Left forelimb (tissue), 1 donor: ENCODE measurements at places on chromosomes 4 and X.

- DNase-seq = no peak
Measured at GRCh38 chr4:72661830-72662229, 92.8 kb upstream of the ADAMTS3 start.

DNA sequence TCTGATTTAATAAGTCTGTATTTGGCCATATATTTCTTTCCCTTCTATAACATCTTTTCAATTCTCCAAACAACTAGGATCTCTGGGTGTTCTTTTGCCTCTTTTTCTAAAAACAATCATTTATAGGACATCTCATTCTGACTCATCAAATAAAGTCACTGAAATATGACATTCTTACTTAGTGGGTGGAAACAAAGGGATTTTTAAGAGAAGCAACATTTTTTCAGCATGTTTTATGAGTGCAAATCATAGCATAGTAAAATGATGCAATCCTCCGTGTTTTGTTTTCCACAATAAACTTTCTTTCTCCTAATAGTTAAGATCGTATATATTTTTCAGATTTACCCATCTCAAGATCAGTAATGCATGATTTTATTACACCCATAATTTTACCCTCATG, 179.8 kb downstream of the SPCS3 start:
- DNase-seq = no peak

DNA sequence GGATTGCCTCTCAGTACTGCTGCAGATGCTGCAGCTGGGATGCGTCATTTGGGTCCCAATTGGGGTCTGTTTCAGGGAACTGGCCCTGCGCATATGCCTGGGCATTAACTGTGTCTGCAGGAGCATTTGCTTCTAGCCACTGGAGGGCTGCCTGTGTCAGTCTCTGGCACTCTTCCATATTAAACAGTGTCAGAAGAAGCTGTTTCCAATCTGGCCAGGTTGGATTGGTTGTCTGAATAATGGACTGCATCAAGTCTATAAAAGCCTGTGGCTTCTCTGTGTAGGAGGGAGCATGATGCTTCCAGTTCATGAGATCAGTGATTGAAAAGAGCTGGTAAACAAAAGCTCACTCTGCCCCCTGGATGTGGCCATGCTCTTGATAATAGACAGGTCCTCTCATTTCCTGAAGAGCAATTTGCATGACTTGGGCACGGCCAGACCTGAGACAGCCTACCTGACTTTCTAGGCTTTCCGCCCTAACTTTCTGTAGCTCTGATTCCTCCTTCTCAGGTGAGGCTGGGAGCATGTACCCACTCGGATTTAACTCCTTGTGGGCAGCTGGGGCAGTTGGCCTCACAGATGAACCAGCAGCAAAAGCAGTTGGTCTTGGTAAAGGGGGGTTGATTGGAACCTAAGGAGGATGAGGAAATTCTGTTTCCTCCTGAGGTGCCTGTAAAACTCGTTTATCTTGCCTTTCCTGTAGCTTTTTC, 29.2 kb downstream of the SULT1E1 start:
- no peak for DNase-seq

- no peak for DNase-seq
Measured at GRCh38 chr4:77120886-77121508, 36.0 kb upstream of the CCNG2 start.

GRCh38 chr4:122003335-122003734, 51.5 kb upstream of the TRPC3 start:
- DNase-seq = no peak

DNA sequence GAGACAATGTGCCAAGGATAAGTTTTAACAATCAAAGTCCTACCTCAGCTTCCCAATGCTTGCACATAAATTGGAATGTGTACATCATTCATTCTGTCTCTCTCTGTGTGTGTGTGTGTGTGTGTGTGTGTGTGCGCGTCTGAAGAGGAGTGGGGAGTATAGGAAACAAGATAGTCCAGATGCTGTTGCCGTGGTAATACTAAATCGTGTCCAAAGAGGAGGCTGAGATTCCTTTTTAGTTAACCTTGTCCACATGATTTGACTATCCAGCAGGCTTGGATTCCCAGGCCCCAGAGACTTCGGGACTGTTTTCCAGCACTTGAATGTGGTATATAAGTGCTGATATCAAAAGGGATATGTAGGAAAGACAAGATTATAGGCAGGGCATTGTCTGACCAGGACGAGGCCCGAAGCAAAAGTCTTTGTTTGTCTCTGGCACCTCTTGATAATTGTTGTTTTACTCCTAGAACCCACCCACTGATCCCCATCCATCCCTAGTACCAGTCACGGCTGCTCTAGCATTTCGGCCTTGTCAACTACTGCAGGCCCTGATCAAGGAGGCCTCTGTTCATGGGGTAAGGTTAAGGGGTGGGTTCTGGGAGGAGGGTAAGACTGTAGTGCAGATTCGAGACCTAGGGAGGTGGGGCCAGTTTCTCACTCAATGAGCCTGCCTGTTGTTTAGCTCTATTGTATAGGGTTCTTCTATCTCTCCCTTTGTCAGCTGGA, 3.9 kb downstream of the PLP1 start:
- DNase-seq = no peak

- DNase-seq = no peak
Measured at GRCh38 chrX:78922754-78923153, 22.4 kb upstream of the P2RY10 start.
